ENCODE measurements at places on chromosomes 2 and 18.
A peak's percentile ranks its signal among the peaks of the same experiment; 100 is the strongest.

GRCh38 chr2:54535599-54536195 lies 79.6 kb downstream of the SPTBN1 start:
- H3K4me1 ChIP-seq: peaks cover under 1% of the 10 kb centered on the region
- no peak overlapping the region for H3K4me3 ChIP-seq

GRCh38 chr2:3683748-3684454 lies 19.5 kb upstream of the DCDC2C start:
- no peak overlapping the region for H3K4me3 ChIP-seq
- H3K27ac ChIP-seq: no peak overlapping the region
- no peaks in the 10 kb centered on the region for H3K36me3 ChIP-seq
- no peak for DNase-seq
- H3K4me1 ChIP-seq: no peaks in the 10 kb centered on the region

- H3K4me1 ChIP-seq: peaks cover 40% of the 10 kb centered on the region
- no peak for DNase-seq
These were observed 559.2 kb downstream of the RNF144A start for GRCh38 chr2:7476371-7476770.

- H3K4me3 ChIP-seq: peak overlapping the region; percentile 65
- no peak for DNase-seq
- no peaks in the 10 kb centered on the region for H3K27me3 ChIP-seq
- H3K4me1 ChIP-seq: peaks cover 21% of the 10 kb centered on the region
- H3K36me3 ChIP-seq: peaks cover 65% of the 10 kb centered on the region
These were observed 32.5 kb downstream of the CMPK2 start for GRCh38 chr2:6833300-6833604.

DNA sequence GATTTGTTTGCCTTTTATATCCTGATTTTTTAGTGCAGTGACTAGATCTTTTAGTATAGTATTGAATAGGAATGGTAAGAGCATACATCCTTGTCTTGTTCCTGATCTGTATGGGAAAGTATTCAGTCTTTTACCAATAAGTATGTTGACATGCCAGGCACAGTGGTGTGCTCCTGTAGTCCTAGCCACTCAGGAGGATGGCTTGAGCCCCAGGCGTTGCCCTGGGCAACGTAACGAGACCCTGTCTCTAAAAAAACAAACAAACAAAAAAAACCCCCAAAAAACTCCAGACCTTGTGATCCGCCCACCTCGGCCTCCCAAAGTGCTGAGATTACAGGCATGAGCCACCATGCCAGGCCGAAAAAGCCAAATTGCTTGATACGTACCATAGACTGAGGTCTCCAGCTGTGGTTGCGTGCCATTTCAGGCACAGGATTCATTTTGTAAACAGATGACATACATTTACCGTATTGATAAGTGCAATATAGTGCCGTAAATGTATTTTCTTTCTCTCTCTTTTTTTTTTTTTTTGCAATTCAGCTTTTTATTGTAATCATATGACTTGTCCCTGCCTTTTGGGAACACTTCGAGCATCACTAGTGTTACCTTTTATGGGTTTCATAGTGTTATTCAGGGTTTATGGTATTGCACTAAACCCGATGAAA lies 18.5 kb downstream of the BIRC6 start:
- peaks cover 19% of the 10 kb centered on the region for H3K4me1 ChIP-seq
- no peaks in the 10 kb centered on the region for H3K27me3 ChIP-seq
- H3K36me3 ChIP-seq: peaks cover 20% of the 10 kb centered on the region
- no peak overlapping the region for H3K4me3 ChIP-seq
- H3K27ac ChIP-seq: no peak overlapping the region

- H3K27me3 ChIP-seq: no peaks in the 10 kb centered on the region
- H3K4me1 ChIP-seq: peaks cover 12% of the 10 kb centered on the region
- no peak for DNase-seq
- H3K27ac ChIP-seq: no peak overlapping the region
These were observed 112.9 kb downstream of the THADA start for GRCh38 chr2:43482961-43483360.

DNA sequence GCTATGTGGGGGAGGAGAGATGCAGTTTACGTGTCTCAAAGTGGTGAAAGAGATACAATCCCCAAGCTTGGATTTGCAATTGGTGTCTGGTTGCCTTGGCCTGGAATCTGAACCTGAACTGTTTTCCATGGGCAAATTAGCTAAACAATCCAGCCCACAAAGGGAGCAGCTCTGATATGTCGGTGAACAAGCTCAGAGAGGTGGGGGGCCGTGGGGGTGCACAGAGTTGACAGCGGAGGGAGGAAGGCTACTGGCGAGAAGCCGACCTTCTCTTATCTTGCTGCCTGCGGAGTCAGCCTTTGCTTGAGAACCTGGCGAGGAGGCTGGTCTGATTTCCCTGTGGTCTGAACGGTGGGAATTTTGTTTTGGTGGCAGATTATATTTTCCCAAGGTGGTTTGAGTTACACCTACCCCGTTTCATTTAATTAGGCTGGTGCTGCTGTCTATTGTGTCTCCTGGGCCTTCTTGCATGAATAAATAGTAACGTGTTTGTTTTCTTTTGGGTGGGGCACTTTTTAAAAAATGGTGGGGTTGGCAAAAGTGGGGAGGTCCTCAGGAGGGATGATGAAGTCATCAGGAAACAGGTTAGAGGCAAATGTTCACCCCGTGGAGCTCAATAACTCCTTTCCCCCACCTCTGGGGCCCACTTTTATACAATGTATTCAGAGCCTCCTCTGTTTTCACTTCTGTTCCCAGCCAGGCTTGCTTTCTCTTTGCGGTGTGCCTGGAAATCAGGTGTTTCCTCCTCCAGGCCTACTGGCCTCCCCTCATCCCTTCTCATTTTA lies 80.9 kb upstream of the IGFBP5 start:
- no peak for DNase-seq
- peaks cover 6% of the 10 kb centered on the region for H3K4me1 ChIP-seq
- H3K36me3 ChIP-seq: no peaks in the 10 kb centered on the region
- no peak overlapping the region for H3K27ac ChIP-seq

DNA sequence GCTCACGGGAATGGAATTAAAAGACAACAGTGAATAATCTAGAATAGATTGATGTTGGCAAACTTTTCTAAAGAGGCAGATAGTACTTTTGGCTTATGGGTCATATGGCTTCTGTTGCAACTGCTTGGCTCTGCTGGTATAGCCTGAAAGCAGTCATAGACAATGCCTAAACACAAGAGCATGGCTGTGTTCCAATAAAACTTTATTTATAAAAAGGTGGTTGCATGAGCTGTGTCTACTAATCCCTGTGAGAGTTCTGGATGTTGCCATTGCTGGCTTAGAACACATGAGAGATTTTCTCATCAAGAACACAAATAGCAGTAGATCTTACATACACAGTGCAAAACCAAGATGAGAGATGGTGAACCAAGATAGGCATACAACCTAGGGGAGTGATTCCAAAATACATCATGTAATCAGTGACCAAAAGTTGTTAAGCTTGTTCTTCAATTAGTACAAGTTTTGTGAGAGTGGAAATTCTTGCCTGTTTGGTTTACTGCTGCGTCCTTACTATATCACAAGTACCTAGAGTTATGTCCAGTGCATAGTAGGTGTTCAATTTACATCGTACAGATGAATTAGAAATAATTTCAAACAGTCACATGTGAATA lies 380.0 kb downstream of the METTL4 start:
- H3K4me3 ChIP-seq: no peak overlapping the region
- H3K4me1 ChIP-seq: no peaks in the 10 kb centered on the region
- H3K36me3 ChIP-seq: no peaks in the 10 kb centered on the region
- H3K27me3 ChIP-seq: no peaks in the 10 kb centered on the region
- no peak for DNase-seq

- peaks cover 2% of the 10 kb centered on the region for H3K36me3 ChIP-seq
- H3K4me3 ChIP-seq: no peak overlapping the region
- no peaks in the 10 kb centered on the region for H3K4me1 ChIP-seq
- DNase-seq: no peak
These were observed 636 bp downstream of the CBLN2 start for GRCh38 chr18:72543357-72544055.

DNA sequence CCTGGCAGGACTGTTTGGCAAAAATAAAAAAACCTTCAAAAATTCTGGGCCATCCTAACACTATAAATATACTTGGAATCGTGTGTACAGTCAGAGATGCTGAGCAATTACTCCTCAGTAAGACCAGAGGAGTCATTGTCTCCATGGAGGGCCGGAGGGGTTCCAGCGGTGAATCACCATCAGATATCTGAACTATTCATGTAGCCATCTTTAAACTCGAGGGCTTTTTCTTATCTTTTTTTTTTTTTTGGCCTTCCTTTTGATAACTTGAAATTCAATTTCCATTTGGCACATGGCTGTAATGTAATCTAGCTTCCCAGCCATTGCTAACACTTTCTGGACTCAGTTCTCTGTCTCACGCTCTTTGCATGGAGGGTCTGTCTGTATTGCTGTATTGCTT lies 7.4 kb upstream of the FHL2 start:
- no peaks in the 10 kb centered on the region for H3K4me1 ChIP-seq
- peaks cover 15% of the 10 kb centered on the region for H3K27me3 ChIP-seq

DNA sequence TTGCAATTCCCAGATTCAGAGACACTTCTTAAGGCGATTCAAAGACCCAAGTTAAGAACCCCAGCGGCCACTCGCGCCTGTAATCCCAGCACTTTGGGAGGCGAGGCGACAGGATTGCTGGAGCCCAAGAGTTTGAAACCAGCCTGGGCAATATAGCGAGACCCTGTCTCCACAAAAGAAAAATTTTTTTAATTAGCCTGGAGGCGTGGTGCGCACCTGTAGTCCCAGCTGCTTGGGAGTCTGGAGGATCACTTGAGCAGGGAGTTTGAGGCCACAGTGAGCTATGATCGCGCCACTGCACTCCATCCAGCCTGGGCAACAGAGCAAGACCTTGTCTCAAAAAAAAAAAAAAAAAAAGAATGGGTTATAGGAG lies 585 bp upstream of the ANAPC1 start:
- peaks cover 23% of the 10 kb centered on the region for H3K4me1 ChIP-seq
- H3K27ac ChIP-seq: peak overlapping the region; percentile 93
- H3K4me3 ChIP-seq: peak overlapping the region; percentile 90
- DNase-seq: no peak
- H3K27me3 ChIP-seq: no peaks in the 10 kb centered on the region

GRCh38 chr2:223148516-223148915 lies 96.5 kb downstream of the KCNE4 start:
- no peak for DNase-seq
- no peak overlapping the region for H3K27ac ChIP-seq
- no peaks in the 10 kb centered on the region for H3K4me1 ChIP-seq
- H3K4me3 ChIP-seq: no peak overlapping the region
- H3K36me3 ChIP-seq: no peaks in the 10 kb centered on the region

DNA sequence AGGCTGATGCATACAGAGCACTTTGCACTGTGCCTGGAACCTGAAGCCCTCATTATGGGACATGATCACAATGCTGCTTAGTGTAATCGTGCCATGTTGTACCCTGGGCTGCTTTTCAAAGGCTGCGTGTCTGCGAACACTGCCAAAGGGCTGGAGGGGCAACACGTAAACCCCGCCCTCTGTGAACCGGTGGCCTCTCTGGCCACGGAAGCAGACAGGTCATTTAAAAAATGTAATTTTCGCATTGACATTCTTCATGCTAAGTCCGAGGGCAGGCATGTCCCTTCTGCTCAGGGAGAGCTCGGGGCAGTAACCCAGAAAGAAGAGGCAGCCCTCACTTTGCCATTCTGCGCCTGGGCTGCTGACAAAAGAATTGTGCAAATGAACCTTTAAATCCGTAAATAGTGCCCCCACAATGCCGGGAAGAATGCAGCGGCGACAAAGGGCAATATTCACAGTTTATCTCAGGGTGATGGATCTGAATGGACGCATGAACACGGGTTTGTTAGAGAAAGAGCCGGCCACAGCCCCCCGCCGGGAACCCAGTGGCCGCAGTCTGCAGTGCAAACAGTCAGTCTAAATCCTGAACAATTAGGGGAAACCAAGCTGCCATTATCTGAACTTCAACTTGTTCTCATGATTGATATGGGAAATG lies 226.1 kb downstream of the MYCN start:
- H3K27ac ChIP-seq: no peak overlapping the region
- H3K4me1 ChIP-seq: no peaks in the 10 kb centered on the region
- H3K4me3 ChIP-seq: no peak overlapping the region
- H3K27me3 ChIP-seq: no peaks in the 10 kb centered on the region
- DNase-seq: no peak

DNA sequence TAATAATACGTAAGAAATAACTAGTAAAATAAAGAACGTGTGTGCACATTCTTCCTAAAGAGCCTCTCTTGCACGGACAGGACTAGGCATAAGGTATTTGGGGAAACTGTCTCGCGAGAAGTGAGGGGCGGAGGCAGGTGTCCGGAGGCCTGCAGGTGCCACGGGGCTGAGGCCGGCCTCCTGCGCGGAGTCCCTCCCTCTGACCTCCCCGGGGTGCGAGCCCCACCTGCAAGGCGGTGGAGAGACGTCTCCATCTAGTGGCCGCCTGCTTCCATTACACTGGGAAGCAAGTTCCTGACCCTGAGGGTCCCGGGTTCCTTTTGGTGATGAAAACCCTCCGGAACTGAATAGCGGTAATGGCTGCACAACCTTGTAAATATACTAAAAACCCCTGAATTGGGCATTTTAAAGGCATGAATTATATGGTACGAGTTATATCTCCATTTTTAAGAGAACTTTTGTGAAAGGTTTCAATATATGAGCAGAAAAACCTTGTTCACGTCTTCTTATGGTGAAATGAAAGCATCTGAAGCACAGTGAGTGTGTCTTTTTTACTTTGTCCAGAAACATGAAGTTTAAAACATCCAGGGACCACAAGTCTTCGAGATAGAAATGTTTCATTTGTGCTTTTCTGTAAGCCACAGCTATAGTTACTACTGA lies 35.5 kb upstream of the CTDP1 start:
- H3K27ac ChIP-seq: no peak overlapping the region
- peak; percentile 76 for DNase-seq
- H3K4me1 ChIP-seq: peaks cover 6% of the 10 kb centered on the region
- H3K4me3 ChIP-seq: no peak overlapping the region
- no peaks in the 10 kb centered on the region for H3K36me3 ChIP-seq

DNA sequence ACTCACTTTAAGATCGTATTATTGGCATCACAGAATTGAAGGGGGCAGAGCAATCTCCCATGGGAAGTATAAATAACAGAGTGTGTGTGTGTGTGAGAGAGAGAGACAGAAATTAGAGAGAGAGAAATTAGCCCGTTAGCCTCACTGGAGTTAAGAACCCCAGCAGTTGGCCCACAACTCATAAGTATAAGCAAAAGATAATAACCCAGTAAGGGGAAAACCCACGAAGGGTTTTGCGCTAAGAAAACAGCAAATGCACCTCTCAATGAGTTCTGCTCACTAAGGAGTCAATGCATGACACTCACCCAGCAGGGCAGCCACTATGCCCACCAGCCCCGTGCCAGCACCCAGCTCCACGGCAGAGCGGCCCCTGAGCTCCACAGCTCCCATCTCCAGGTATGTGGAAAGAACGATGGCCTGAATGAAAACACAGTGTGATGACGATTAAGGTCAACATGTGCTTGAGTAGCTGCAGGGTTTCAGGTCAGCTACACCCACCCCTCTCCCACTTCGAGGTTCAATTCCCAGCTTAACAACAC lies 3.6 kb downstream of the METTL21A start:
- peak overlapping the region; percentile 8 for H3K27ac ChIP-seq
- no peak for DNase-seq
- no peak overlapping the region for H3K4me3 ChIP-seq
- peaks cover 54% of the 10 kb centered on the region for H3K36me3 ChIP-seq
- H3K4me1 ChIP-seq: peaks cover 58% of the 10 kb centered on the region

- no peak overlapping the region for H3K27ac ChIP-seq
- no peaks in the 10 kb centered on the region for H3K36me3 ChIP-seq
- DNase-seq: no peak
- H3K27me3 ChIP-seq: no peaks in the 10 kb centered on the region
- H3K4me1 ChIP-seq: no peaks in the 10 kb centered on the region
- no peak overlapping the region for H3K4me3 ChIP-seq
These were observed 830.8 kb upstream of the SLC39A10 start for GRCh38 chr2:194826241-194826640.
